CD4-positive, alpha-beta T cell treated with Interleukin-17A for 1 hour (primary cell): ENCODE measurements at places on chromosomes 7 and 10.

- DNase-seq: no peak
Observed at GRCh38 chr7:45119550-45119949, 8.1 kb upstream of the TBRG4 start.

GRCh38 chr10:8379906-8380832 lies 325.7 kb downstream of the GATA3 start:
- no peak for DNase-seq

DNA sequence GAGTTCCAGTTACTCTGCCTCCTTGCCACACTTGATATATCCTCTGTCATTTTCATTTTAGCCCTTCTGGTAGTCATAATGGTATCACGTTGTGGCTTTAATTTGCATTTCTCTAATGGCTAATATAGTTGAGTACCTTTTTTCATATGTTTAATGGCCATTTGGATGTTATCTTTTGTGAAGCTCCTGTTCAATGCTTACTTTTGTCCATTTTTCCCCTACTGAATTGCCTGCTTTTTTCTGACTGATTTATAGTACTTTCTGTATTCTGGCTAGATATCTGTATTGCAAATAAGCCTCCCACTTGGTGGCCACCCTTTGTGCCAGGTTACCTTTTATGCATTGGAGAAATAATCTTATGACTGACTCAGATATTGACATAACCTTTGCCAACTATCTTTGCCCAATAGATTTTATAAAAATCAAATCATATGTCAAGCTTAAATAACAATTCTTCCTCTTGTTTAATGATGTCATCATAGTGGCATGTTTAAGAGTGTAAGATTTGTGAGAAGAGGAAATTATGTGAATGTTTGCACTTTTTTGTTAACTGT lies 50.6 kb downstream of the PRPF18 start:
- no peak for DNase-seq

DNA sequence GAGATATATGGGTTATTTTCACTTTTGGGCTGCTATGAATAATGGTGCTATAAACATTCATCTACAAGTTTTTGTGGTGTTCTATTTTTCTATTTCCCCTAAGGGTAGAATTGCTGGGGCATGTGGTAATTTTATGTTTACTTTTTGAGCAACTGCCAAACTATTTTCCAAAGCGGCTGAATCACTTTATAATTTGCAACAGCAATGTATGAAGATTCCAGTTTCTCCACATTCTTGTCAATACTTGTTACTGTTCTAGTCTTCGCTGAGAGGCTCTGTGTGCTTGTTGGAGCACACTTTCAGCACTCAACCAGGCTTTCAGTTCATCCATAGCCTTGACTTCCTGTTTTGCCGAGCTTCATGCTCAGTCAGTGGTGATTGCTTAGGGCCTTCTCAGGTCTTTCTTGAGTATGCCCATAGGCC lies 39.0 kb downstream of the ADK start:
- peak; percentile 42 for DNase-seq

- no peak for DNase-seq
Observed at GRCh38 chr7:91520645-91521044, 256.4 kb downstream of the FZD1 start.

GRCh38 chr7:30029696-30030095 lies 1.5 kb downstream of the PLEKHA8 start:
- DNase-seq: peak; percentile 36

GRCh38 chr7:38280000-38280399 lies 6.6 kb upstream of the TARP start:
- no peak for DNase-seq

GRCh38 chr7:3120513-3120912 lies 76.8 kb upstream of the CARD11 start:
- peak; percentile 71 for DNase-seq

DNA sequence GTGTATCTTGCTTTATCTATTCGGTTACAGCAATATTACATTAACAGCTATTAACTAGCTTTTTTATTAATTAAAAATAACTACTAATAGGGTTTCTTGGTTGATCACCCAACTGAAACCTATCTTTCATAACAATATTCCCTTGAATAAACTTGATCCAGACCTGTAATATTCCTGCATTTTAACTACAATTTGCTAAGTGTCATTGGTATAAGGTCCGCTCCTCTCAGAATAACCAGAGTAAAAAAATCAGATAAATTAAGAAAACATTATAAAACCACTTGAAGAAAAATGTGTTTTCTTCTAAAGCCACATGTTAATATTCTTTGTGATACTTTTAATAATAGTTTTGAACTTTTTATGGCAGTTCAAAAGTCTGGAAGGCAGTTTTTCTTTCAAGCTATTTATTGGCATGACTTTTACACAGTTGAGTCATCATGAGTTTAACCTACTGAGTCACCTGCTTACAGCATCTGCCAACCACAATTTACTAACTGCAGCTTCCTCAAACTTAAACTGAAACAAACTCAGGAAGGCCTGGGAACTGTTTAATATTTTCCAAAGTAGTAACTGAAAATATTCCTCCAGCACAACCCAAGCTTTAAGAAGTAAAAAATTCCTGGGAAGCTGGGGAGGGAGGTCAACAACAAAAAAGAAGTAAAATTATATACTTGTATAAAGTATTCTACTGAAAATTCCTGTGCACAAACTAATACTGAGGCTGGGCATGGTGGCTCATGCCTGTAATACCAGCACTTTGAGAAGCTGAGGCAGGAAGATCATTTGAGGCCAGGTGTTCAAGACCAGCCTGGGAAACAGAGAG lies 103.2 kb downstream of the NRBF2 start:
- DNase-seq: peak; percentile 51

GRCh38 chr7:2224491-2224928 lies 8.2 kb downstream of the MAD1L1 start:
- DNase-seq: no peak

DNA sequence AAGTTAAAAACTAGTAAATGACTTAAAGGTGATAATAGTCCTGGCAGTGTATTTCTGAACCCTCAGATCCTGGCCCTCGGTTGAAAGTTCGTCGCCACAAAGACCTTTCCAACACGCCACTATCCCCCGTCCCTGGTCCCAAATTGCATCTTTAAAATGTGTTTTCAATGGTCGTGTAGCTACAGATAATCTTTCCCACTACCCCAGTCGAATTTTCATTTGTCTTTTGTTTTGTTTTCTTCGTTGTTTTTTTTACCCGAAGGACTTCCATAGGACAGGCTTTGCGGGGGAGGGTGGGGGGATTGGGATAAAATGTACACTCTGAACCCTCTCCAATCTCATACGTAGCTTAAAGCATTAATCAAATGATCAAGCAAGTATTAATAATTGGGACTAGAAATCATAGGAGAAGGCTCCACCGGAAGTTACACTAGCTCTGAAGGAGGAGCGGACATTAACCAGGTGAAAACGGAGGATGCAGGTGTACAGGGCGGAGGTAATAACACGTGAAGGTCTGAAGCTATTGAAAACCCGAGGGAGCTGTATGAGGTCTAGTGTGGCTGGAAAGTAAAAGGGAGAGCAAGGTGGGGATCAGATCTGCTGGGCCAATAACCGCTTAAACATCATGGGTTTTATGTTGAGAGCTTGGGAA lies 32.8 kb upstream of the PHF14 start:
- peak; percentile 51 for DNase-seq

GRCh38 chr7:49695971-49696370 lies 77.5 kb upstream of the VWC2 start:
- no peak for DNase-seq

- no peak for DNase-seq
Observed at GRCh38 chr10:97771913-97772823, at the start of gene SFRP5. Gene SFRP5, minus strand, starts transcription at chr10:97771999. Its CDS starts 166 bp downstream, at chr10:97771833.

- DNase-seq: no peak
Observed at GRCh38 chr7:139731802-139732470, 45.9 kb downstream of the HIPK2 start.

GRCh38 chr7:131235489-131236317 lies 92.0 kb upstream of the MKLN1 start:
- peak; percentile 90 for DNase-seq

- DNase-seq: peak; percentile 72
Observed at GRCh38 chr7:55641273-55641691, 69.0 kb upstream of the VOPP1 start.

- no peak for DNase-seq
Observed at GRCh38 chr7:17595546-17595945, 297.1 kb downstream of the AHR start.
